ENCODE measurements at places on chromosomes 11 and 22.

GRCh38 chr11:73956876-73957653, 6.2 kb downstream of the DNAJB13 start:
- DNase-seq, result no peak

GRCh38 chr11:44596525-44597276, 31.2 kb downstream of the CD82 start:
- no peak for DNase-seq

- no peak for DNase-seq
Measured at GRCh38 chr22:35024364-35024692, 41.6 kb upstream of the ISX start.

DNA sequence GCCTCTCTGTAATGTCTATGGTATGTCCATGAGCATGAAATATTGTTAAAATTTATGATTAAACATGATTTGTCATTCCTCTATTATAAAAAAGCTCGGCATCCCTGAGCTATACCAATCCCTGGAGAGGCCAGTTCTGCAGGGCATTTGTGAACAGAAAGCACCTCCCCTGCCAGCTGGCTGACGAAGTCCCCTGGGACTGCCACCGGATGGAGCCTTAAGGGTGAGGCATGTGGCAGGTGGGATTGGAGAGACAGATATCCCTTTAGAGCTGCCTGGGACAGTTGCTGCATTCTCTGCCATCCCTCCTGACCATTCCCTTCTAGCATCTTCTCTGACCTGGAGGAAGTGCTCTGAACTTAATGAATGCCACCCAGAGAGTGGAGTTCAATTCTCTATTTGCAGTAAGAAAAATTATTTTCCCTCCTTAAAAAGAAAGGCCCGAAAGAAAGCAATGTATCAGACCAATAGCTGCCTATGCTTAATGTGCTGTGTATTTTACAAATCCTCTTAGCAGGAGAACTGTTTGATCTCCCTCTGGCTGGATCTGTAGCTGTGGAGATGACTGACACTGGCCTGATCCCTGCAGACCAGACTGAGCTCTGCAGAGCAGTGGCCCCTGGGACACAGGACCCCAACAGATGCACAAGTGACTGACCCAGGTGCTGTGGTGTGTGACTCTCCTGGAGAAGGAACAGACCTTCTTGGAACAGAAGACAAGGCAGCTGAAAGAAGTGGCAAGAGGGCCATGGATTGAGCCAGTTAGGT, 219.0 kb upstream of the NAV2 start:
- DNase-seq, result no peak

DNA sequence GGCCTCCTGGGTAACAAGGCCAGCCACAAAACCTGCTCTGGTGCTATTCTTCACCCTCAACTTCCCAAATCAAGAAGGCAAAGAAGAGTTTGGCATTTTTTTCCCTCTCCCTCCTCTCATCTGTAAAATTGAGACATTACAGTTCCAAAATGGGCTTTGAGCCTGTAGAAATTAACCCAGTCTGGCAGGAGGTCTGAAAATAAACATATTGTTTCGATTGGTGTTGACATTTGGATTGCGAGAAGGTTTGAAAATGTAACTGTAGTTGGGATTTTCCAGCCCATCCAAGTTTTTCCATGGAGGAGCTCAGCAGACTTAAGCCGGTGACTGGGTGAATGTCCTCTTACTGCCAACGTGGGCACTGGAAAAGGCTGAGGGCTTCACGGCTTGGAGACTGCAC, 35.0 kb upstream of the ALX4 start:
- DNase-seq, result no peak

GRCh38 chr22:20728523-20729190, 45.3 kb upstream of the SERPIND1 start:
- DNase-seq, result no peak

DNA sequence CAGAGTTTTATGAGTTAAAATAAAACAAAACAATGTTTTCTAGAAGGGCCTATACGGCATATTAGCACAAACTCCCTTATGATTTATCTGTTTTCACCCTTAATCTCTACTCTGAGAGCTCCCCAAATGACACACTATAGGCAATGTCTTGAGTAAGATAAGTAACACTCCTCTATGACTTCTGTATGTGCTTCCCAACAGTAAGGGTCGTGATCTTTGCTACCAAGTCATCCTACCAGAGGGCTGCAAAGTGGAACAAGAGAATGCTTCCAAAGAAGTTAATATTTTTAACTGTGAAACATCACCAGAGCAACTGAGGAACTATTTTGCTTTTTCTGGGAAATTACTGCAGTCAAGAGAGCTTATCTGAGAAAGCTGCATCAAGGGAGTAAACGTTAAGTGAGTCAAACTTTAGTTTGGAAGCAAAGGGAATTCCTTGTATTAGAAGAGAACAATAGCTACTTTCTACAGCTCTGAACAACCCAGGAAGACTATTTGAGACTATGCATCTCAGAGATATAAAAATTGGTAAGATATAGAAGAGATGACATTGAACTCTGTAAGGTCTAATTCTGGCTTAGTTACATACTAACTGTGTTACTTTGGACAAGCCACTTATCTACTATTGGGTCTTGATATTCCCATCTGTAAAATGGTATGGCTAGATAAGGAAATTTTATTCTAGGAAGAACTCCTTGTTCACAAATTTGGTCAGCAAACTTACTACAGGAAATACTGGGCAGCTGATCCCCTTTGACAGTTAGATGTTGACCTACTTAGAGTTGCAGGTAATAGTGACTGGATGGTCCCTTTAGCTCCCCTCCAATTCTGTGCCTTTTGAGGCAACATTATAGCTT, 43.7 kb upstream of the CCDC34 start:
- DNase-seq, result no peak

DNA sequence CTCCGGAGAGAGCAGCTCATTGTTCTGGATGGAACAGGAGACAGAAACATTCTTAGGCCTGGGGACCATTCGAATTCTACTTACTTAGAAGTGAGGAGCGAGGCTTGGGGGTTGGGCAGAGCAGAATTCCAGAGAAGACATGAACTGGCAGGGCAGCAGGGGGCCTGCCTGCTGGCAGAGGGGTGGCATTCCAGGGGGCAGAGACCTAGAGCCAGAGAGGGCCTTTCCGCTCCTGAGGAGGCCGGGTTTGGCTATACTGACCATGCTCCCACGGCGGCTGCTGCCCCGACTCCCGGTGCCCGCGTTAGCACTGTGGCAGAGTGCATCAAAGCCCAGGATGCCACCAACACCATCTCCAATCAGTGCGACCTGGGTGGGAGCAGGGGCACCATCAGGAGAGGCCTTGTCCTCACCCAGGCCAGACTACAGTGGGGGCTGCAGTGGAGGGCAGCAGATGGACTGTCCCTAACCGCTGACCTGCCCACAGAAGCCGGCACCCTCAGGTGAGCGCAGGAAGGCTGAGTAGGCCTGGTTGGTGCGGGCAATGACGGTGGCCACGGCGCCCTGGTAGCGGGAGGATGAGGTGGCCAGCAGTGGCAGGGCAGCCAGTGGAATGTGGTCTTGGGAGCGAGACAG, 7.4 kb downstream of the PITPNM1 start:
- DNase-seq, result no peak

Data from HFFc6 (cell line).